ENCODE measurements at places on chromosomes 2 and 18.

DNA sequence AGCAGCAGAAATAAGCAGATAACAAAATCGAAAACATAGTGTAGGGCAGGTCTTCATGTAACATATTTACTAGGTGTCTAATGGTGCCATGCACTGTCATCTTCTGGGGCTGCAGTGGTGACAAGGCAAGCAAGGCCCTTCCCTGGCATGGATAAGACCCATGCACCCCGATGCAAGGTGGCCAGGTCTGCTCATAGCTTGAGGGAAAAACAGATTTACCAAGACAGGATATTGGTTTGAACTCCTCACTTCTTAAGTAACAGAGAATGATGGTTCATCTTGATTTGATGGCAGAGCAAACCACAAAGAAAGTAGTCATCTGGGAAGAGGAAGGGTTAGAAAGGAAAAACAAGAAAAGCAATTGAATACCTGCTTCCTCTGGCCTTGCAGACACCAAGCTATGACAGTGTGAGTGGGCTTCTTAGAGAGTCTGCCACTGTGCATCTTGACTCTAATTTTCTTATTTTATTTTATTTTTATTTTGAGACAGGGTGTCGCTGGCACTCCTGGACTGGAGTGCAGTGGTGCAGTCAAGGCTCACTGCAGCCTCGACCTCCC, 35.8 kb upstream of the EML6 start:
- DNase-seq, result no peak

DNA sequence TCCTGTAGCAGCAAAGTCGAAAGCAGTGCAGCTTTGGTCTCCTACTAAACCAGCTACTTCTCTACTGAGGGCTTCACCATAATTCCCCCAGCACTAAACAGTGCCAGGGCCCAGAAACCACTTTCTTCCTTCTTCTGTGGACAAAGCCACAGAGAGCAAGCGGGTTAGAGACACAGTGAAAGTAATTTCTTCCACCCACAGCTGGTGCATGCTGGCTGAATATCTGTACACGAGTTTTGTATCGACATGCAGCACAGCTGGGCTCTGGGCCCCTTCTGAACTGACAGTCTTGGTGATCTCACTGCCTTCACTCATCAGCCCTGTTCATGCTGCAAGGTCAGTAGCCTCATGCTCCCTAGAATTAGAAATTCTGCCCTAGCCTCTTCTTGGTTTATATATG, 74.0 kb upstream of the SULT1C3 start:
- no peak for DNase-seq

GRCh38 chr2:166651080-166651675, 157.1 kb upstream of the SCN7A start:
- DNase-seq, result peak; percentile 61

DNA sequence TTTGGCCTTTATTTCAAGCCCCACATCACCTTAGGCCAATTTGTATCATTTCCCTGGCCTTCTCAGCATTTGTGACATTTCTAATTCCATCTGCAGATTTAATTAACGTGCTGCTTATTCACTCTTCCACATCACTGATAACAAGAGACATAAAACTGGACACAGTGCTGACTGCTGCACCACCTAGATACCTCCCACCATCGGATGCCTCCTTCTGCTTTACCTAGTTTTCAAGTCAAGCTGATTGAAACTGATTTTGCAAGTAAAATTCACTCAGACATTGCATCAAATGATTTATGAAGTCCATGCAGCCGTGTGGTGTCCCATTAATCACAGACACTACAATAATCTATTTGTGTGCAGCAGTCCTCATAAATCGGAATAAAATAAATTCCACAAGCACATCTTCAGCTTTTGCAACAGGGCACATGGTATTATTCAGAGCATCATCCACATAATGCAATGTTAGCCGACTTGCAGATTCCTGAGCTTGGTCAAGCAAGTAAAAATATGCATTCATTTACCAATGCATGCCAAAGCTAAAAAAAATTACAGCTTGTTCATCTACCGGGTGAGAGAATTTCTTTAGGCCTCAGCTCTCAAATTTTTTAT, 15.9 kb upstream of the CRIM1 start:
- DNase-seq, result peak; percentile 77

GRCh38 chr2:241073166-241074064, 28.7 kb downstream of the MTERF4 start:
- DNase-seq, result no peak

DNA sequence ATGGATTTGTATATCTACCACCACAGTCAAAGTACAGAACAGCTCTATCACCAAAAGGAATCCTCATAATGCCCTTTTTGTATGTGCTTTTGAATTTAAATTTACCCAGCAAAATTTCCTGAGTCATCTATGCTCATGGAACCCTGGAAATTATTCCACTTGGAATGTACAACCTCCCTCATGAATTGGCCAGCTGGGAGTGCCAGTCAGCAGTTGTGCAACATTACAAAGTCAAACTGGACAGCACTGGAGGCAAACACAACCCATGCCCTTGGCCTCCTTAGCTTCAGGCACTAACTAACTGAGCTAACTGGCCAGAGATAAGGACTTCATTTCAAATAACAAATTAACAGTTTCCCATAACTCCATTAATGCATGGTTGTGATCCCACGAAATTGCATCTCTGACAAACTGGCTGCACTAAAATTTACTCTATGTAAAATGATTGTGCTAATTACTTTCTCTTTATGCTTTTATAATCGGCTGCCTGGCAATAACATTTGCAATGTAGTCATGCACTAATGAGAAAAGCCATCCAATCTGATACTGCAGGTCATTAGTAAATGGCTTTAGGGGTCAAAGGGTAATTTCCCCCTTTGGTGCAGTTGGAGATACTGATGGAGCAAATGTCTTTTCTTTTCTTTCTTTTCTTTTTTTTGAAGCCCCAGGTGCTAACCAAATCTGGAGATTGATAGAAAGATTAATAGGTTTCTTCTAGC, 270.5 kb downstream of the ACTR3 start:
- DNase-seq, result no peak

GRCh38 chr18:37322492-37323035, 243.0 kb downstream of the CELF4 start:
- peak; percentile 48 for DNase-seq

DNA sequence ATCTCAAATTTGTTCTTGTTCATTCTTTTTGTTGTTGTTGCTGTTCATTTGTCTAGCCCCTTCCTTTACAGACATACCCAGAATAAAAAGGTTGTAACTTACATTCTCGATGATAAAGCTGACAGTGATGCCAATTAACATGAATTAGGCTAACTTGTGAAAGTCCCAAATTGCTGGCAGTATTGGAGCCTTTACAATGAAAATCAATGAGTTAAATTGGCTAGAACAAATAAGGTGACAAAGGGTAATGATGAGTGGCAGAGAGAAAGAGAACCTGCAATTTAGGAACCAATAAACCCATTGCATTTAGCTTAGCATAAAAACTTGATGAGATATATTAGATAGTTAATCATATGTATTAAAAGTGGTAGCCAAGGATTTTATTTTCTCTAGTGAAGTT, 521.0 kb downstream of the ADCYAP1 start:
- no peak for DNase-seq

DNA sequence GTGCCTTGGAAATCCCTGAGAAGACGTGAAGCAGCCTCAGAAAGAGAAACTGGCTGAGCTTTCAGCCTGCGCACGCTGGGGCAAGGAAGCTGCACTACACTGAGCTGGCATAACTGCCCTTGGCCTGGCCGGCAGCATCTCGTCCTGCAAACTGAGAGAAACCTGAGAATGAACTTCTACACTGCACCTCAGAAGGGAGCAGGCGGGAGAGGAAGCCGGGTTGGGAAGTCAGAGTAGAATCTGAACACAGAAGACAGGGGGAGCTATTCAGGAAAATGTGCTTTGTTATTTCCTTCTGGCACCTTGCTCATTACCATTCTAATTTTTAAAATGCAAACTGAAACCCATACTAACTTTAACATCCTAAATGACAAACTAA, 70.9 kb downstream of the ZEB2 start:
- no peak for DNase-seq

- DNase-seq, result peak; percentile 71
Measured at GRCh38 chr18:5584746-5585417, 41.1 kb upstream of the EPB41L3 start.

DNA sequence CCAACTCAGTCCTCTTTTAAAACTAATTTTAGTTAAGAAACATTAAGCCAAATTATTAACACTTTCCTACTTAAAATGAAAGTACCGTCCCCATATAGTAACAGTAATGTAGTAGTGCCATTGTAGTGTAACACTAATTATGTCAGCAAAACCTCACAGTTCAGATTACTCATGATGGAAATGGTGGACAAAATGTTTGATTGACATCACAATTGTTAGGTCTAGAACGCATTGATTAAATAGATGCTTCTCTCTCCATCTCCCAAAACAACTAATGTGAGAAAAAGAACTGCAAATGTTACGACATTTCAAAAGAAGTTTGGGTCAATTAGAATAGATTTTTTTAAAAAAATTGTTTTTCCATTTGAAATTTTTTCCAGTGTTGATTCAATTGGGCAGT, 1.2 kb upstream of the ATF2 start:
- DNase-seq, result no peak

DNA sequence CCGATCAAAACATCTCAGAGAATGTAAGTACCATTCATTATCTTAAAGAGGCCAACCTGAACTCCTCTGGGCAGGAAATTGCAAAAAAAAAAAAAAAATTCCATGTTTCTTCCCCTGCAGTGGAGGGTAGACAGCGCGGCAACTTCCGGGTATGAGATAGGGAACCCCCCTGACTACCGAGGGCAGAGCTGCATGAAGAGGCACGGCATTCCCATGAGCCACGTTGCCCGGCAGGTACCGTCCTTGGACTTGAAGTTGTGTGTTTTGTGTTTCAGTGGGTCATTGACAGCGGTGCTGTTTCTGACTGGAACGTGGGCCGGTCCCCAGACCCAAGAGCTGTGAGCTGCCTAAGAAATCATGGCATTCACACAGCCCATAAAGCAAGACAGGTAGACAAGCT, 7.2 kb downstream of the ACP1 start:
- DNase-seq, result no peak

DNA sequence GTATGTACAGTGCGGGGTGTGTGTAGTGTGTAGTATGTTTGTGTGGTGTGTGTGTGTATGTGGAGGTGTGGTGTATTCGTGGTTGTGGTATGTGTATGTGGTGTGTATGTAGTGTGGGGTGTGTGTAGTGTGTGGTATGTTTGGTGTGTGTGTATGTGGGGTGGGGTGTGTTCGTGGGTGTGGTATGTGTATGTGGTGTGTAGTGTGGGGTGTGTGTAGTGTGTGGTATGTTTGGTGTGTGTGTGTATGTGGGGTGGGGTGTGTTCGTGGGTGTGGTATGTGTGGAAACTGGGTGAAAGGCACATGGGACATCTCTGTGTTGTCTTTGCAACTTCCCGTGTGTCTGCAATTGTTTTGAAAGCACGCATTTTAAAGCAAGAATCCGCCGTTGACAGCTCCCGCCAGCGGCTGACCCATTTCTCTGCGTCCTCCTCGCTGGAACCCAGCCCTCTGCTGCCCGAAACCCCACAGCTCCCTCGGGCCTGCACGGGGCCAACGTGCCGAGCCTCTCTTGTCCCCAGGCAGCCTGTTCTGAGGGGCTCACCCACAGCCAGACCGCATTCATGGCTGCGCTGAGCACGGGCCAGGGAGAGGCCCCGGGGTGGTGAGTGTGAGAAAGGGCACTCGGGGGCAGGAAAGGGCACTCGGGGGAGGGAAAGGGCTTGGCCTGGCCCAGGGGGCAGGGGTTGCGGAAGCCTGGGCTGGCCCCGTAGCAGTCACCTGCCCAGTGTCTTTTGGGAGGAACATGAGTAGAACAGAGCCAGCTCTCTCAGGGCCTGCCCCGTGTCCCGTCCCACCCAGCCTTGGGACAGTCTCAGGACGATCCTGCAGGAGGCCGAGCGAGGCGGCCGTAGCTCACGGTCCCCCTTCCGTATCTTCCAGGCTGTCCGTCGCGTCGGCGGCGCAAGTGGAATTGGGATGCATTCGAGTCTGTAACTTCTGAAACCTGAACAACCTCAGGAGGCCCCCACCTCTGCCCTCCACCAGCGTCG, 61.4 kb downstream of the TWIST2 start:
- peak; percentile 59 for DNase-seq

GRCh38 chr2:152594022-152594766, 123.1 kb downstream of the PRPF40A start:
- no peak for DNase-seq

DNA sequence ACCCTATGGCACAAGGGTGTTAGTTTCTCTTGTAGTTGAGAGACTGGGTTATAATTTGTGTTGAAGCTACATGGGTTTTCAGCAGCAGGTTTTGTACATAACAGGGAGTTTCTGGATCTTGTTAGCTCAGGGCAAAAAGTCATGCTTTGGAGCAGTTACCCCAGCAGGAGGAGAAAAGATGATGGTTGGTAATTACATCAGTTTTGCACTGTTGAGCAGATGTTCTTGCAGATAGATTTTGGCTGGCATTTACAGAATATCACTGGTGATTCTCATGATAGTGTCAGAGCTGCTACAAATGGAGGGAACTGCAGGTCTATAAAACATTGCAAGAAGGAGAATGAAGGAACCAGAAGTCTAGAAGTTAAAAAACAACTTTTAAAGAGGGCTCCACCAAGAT, 215.2 kb upstream of the ATP5MC3 start:
- no peak for DNase-seq

GRCh38 chr2:238901461-238902057, 53.7 kb downstream of the TWIST2 start:
- no peak for DNase-seq

DNA sequence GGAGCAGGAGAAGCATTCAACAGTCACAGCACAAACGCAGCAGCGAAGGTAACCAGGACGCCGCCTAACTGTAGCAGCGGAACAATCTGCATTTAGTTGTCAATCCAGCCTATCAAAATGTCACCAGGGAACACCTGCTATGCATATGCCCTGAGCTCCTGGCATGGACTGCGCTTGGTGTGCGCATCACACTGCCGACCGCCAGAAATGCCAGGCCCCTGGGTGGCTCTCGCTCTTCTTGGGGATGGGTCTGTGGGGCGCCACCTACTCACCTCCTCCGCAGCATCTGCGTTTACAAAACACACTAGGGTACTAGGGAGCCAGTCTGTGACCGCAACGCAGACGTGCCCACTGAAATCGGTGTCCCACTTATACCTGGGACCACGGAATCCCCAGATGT, 31.7 kb downstream of the ZNF516 start:
- DNase-seq, result no peak

GRCh38 chr2:12737738-12738485, 21.2 kb downstream of the TRIB2 start:
- DNase-seq, result no peak

DNA sequence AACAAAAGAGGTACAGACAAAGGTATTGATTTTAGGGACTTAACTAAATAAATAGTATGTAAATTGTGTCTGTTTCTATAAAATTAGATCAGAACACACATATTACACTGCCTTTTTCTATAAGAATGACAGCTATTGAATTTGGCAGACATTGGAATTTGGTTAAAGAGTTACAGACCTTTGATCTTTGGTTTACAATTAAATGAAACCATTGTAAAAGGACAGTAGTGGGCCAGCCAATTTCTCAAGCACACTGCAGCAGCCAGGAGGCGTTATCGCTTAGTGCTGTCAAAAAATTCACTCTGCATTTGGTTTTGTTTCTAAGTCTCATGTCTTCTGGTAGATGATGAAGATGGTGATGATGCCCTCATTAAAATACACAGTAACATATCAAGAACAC, 175.9 kb downstream of the NR4A2 start:
- DNase-seq, result no peak

All from fibroblast of skin of right quadriceps (primary cell).